ENCODE measurements at places on chromosomes 7 and 10.

GRCh38 chr10:72564596-72564995, 61.3 kb downstream of the MICU1 start:
- no peak for DNase-seq

- no peak for DNase-seq
Measured at GRCh38 chr7:151431768-151432311, 8.1 kb downstream of the CRYGN start.

GRCh38 chr10:15585303-15585715, 134.4 kb downstream of the ITGA8 start:
- DNase-seq: peak; percentile 27

GRCh38 chr10:79320820-79321493, 26.3 kb upstream of the PPIF start:
- DNase-seq: no peak

GRCh38 chr10:132477398-132478340, 59.9 kb upstream of the INPP5A start:
- no peak for DNase-seq

GRCh38 chr7:3668743-3669142, 367.7 kb downstream of the SDK1 start:
- DNase-seq: no peak

GRCh38 chr7:157540020-157540419, 203.2 kb downstream of the DNAJB6 start:
- DNase-seq: no peak

GRCh38 chr7:70794962-70795361, 337.0 kb upstream of the GALNT17 start:
- no peak for DNase-seq

DNA sequence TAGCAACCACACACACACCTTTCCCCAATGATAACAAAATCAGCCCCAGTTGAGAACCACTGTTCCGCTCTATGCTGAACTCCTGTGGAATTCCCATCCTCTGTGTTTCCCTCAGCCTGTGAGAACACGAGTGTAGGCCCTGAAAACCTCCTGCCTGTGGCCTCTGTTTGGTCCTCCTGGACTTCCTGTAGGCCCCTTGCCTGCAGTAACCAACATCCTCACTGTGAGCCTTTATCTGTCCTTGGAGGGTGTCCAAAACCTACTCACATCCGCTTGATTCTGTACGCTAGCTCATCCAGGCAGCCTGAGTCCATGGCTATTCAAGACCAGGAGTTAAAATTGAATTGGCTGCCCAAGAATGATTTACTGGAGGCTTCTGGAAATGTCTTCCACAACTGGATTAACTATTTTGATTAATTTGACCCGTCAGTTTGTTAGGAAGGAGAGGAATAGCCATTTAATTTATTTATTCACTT, 149.8 kb downstream of the AKR1D1 start:
- no peak for DNase-seq

- no peak for DNase-seq
Measured at GRCh38 chr7:1500064-1500807, 4.0 kb downstream of the INTS1 start.

- no peak for DNase-seq
Measured at GRCh38 chr7:44973610-44974401, 5.0 kb downstream of the MYO1G start.

GRCh38 chr7:125775317-125775716, 845.7 kb upstream of the POT1 start:
- DNase-seq: no peak

GRCh38 chr7:23654508-23654907, 25.5 kb upstream of the FAM221A start:
- DNase-seq: no peak

GRCh38 chr10:32153931-32154330, 97.7 kb upstream of the KIF5B start:
- no peak for DNase-seq

GRCh38 chr10:114720685-114721278, 62.7 kb upstream of the ABLIM1 start:
- DNase-seq: no peak

- no peak for DNase-seq
Measured at GRCh38 chr7:55537458-55537990, 34.8 kb downstream of the VOPP1 start.

DNA sequence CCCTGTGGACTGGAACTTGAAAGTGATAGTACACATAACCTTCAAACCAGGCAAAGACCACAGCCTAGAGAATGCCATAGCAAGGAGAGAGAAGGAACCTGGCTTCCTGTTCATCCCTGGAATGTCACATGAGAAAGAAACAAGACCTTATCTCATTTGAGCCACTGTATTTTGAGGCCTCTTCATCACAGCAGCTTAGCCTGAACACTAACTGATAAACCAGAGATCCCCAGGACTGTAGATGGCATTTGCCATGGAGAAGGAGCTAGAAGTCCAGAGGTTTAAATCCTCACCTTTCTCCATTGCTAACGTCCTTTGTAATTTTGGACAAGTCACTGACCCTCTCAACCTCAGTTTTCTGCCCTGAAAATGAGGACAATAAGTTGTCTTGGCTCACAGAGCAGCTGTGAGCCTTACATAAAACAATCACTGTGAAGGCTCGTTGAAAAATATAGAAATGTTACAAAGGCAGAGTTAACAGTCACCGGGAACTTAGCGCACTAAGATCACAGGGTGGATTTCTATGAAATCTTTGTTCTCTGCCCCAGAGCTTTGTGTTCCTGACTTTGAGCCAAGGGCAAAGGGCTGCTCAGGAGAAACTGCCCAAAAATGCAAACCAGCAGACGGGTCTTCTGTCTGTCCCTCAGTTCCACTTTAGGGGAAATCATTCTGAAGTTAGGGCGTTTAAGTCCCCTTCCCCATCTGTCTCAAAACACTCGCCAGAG, 197.0 kb downstream of the USP6NL start:
- no peak for DNase-seq

GRCh38 chr7:79570903-79571302, 117.4 kb upstream of the MAGI2 start:
- no peak for DNase-seq

- DNase-seq: no peak
Measured at GRCh38 chr7:85770332-85770731, 583.5 kb upstream of the SEMA3D start.

- no peak for DNase-seq
Measured at GRCh38 chr10:126598009-126598408, 72.5 kb downstream of the C10orf90 start.

DNA sequence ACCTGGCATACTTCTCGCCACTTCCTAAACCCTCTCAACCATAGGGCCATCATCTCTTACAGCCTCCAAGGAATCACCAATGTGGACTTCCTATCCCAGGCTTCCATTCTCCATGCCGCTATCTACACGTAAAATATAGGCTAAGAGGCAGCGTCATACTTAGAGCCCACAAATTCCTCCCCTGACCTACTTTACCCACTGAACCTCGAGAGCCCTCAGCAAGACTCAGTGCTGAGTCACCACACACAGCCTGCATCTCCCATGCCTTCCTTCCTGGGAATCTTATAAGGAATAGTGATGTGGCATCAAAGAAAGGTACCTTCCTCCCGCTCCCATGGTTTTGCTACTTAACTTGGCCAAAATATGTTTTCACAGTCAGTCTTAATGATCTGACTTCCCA, 435.6 kb upstream of the NFE2L3 start:
- no peak for DNase-seq

DNA sequence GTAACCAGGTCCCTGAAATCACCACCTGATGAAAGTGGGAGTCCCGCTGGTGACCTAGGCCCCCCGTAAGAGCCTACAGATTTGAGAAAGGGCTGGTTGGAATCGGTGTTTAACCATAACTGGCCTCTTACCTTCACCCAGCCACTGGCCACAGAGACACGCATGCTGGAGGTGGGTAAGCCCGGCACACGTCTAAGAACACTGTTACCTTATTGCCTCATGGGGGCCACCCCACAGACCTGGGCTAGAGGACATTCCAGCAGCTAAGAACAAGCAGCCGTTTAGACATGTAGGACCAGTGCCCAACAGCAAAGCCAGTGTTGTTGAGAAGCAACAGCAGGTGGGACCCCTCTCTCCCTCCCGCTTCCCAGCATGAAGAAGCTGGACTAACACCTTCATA, 2.5 kb upstream of the GDF2 start:
- no peak for DNase-seq

DNA sequence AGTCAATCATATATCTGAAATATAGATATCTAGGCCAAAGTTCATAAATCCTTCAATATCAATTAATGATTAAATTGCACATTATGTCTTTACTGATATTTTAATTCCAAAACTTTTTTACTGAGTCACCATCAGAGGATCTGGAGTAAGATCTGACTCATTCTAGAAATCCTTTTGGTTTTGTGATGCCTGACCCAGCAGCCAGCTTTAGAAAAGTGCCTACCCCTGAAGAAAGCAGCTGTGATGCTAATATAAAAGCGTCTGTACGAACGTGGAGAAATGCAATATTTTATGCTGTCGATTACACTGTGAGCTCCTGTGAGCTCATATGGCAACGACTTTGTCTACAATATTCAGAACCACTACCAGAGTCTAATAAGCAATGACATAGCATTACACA, 142.5 kb upstream of the LRRTM3 start:
- DNase-seq: no peak

DNA sequence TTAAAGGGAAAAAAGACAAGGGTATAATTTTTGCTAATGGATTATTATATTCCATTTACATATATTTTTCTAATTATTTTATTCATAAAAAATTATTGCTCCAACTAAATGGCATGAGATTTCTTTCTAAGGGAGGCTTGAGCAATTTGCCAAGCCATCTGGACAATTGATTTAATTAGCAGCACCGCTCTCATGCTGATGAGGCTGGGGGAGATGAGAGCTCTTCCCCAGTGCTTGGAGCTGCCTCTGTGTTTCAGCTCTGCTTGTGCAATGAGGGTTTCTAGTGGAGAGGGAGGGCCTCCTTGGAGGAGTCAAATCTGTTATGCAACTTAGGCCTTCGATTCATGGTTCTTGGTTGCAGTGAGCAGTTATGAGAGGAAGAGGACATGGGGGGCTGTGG, 574.3 kb downstream of the TCERG1L start:
- no peak for DNase-seq

GRCh38 chr10:93245779-93246178, 172.1 kb downstream of the CYP26A1 start:
- no peak for DNase-seq

DNA sequence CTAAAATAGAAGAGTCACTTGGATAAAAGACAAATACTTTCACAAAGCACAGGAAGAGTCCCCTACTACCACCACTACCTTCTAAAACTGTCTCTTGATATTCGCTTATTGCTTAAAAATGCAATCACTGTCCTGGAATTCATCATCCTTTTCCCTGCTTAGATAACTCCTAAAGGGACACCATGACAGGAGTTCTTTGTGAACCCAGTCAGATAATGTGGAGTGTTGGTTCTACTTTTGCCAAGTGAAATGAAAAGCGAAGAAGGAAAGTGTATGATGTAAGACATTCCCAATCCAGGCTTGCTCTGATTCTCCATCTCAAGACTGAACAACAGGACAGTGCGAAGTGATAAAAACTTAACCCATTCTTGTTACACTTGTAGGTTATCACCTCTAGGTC, 103.0 kb downstream of the MTERF1 start:
- no peak for DNase-seq

GRCh38 chr10:13712837-13713581, 126.2 kb downstream of the PRPF18 start:
- peak; percentile 5 for DNase-seq

GRCh38 chr10:71761541-71762113, 11.7 kb downstream of the VSIR start:
- DNase-seq: no peak

GRCh38 chr7:92375013-92375412, 72.3 kb upstream of the GATAD1 start:
- DNase-seq: no peak

GRCh38 chr7:130297628-130298543, 4.9 kb downstream of the CPA4 start:
- no peak for DNase-seq

DNA sequence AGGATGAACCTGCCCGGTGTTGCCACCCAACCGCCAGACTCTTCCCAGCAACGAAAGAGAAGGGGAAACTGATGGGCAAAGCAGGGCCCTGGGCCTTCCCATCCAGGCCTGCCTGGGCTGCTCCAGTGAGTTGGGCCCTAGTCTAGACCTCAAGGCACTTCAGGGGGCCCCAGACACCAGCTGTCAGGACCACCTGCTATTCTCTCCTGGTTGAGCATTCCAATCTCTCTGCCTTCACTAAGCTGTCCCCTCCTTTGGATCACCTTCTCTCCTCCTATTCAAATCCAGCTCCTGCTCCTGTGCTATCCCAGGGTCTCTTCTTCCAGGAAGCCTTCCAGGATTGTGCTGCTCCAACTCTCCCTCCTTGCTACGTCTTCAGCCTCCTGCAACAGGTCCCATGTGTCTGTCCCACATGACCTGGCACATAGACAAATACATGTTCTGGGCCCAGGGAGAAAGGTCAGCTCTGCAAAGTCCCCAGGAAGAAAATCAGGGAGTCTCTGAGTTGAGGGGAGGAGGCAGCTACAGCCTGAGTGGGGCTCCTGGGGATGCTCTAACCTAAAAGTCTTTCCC, 3.1 kb downstream of the STX1A start:
- DNase-seq: no peak

DNA sequence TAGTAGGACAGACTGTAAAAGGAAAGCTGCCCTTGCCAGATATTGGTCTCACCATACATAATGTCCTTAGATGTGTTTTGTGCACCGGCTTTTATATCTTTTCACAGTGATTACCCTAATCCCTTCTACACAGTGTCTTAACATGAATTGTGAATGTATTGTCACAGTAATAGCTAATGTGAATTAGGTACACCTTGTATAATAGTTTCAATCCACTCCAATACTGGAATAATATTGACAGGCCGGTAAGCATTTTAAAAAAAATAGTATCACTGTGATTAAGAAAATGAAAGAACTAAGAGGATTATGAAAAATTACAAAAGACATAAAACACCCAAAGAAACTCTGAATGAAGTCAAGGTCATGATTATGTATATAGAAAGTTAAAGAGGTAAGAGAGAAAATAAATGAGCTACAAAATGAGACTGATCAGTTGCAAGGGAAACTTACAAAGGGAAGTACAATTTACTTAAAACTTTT, 420.9 kb downstream of the PLXDC2 start:
- no peak for DNase-seq

GRCh38 chr10:43234471-43235041, 32.3 kb downstream of the RASGEF1A start:
- DNase-seq: no peak

- no peak for DNase-seq
Measured at GRCh38 chr10:84291384-84291783, 37.0 kb upstream of the CCSER2 start.

GRCh38 chr7:132424277-132424676, 152.0 kb downstream of the PLXNA4 start:
- no peak for DNase-seq

Measured in stimulated activated CD4-positive, alpha-beta T cell treated with anti-CD3 and anti-CD28 coated beads, Interleukin-1b, Interleukin-23, amount 100 ng/mL, for 24 hours (primary cell).